Thymus (tissue), 14 donors: ENCODE measurements at places on chromosomes 1 and 21. TPM values are rescaled to one million over a fixed set of nuclear protein-coding genes. Genes with fewer than 3 reads are reported as not detected.

DNA sequence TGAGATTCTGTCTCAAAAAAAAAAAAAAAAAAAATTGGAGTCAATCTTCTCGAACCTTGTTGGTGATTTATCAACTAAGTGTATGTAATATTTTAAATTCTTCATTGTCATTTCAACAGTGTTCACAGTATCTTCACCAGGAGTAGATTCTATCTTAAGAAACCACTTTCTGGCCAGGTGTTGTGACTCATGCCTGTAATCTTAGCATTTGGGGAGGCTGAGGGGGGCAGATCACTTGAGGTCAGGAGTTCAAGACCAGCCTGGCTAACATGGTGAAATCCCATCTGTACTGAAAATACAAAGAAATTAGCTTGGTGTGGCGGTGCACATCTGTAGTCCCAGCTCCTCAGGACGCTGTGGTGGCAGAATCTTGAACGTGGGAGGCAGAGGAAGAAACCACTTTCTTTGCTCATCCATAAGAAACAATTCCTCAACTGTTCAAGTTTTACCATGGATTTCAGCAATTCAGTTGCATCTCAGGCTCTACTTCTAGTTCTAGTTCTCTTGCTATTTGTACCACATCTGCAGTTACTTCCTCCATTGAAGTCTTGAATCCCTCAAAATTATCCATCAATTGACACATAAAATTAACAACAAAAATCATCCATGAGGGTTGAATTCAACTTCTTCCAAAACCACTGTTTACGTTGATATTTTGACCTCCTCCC, 30.4 kb upstream of the EYA3 start:
- H3K4me1 ChIP-seq, result peaks cover 7% of the 10 kb centered on the region
- H3K27ac ChIP-seq, result no peak overlapping the region
- H3K27me3 ChIP-seq, result no peaks in the 10 kb centered on the region
- no peaks in the 10 kb centered on the region for H3K36me3 ChIP-seq
- H3K4me3 ChIP-seq, result no peak overlapping the region

DNA sequence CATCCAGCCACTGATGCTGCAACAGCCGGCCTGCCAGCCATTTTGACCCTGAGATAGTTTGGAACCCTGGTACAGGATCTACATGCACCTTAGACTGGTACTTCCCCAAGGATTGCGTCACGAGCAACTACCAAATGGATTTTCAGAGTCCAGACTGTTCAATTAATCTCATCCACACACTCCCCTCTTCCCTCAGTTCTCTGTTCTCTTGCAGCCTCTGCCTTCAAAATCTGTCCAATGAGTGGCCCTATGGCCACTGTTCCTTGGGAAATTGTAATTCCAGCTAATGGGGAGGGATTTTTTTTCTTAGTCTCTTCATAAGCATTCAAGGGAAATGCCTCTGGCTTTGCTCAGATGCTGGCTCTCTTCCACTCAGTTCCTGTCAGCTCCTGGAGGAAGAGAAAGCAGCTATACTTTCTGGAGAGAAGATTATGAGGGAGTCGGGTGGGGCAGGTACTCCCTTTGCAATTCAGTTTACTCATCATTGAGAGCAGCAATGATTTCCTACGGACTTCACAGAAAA, 19.8 kb upstream of the UAP1 start:
- H3K4me1 ChIP-seq, result no peaks in the 10 kb centered on the region
- no peak overlapping the region for H3K4me3 ChIP-seq
- no peak for DNase-seq
- H3K27me3 ChIP-seq, result no peaks in the 10 kb centered on the region
- H3K36me3 ChIP-seq, result no peaks in the 10 kb centered on the region

DNA sequence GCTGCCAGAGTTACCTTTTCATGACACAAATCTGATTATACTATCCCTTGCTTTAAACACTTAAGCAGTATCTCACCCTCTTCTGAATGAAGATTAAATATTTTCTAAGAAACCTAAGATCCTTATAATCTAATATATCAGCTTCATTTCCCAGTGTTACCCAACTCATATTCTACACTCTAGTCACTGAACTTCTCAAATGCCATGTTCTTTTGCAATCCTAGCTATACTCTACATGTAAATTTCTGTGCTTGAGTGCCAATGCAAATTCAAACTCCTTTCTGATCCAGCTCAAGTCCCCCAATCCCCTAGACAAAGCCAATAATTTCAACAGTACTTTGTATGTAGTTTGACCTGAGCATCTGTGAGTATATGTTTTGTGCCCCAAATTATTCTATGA, 293.9 kb downstream of the SDCCAG8 start:
- no peak for DNase-seq
- H3K27ac ChIP-seq, result no peak overlapping the region
- H3K36me3 ChIP-seq, result no peaks in the 10 kb centered on the region
- no peaks in the 10 kb centered on the region for H3K27me3 ChIP-seq
- no peaks in the 10 kb centered on the region for H3K4me1 ChIP-seq

DNA sequence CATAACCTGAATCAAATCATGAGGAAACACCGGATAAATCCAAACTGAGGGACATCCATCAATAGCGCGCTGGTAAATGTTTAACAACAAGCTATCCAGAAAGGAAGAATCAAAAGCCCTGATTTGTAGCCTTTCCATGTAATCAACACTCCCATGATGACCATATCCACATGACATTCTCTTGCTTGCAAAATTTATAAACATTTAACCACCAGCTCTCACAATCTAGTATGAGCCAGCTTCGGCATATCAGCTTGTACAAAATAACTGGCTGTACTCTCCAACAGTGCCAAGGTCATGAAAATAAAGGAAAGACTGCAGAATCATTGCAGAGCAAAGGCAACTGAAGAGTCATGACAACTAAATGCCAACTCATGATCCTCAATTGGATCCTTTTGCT, 15.7 kb downstream of the HSD11B1 start:
- peaks cover 4% of the 10 kb centered on the region for H3K4me1 ChIP-seq
- H3K27ac ChIP-seq, result no peak overlapping the region
- no peak for DNase-seq
- H3K36me3 ChIP-seq, result no peaks in the 10 kb centered on the region
- H3K4me3 ChIP-seq, result no peak overlapping the region

DNA sequence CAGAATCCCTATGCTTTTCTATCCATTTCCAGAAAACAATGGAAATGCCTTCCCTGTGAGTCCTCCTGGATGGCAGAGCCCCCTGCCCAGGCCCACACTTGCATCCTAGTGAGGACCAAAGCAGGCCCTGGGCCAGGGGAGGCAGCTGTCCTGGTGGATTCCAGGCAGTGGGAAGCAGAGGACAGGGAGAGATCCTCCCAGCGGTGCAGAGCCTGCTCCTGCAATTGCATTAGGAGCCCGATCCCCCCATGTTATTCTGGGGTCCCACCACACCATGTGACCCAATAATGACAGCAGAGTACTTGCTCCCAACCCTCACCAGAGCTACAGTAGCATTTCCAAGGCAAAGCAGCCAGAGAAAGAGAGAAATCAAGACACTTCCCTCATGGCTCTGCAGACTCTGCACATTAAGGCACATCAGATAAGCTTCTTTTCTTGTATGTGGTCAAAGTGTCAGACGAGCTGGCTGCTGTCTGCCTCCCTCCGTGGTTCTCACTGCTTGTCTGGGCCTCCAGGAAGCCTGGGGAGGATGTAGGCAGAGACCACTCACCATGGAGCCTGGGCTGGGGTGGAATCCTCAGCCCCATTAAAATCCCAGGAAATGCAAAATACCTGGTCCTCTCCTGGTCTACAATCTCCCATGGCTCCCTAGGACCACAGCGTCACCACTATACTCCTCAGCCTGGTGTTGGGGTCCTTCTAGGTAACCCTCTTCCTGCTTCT, 54.9 kb upstream of the RUNX3 start:
- H3K27me3 ChIP-seq, result no peaks in the 10 kb centered on the region
- H3K36me3 ChIP-seq, result no peaks in the 10 kb centered on the region
- peaks cover 15% of the 10 kb centered on the region for H3K4me1 ChIP-seq
- H3K27ac ChIP-seq, result no peak overlapping the region

GRCh38 chr1:3788756-3789420, 7.4 kb downstream of the LRRC47 start:
- DNase-seq, result no peak
- H3K27ac ChIP-seq, result no peak overlapping the region
- H3K4me3 ChIP-seq, result no peak overlapping the region
- peaks cover 4% of the 10 kb centered on the region for H3K4me1 ChIP-seq

DNA sequence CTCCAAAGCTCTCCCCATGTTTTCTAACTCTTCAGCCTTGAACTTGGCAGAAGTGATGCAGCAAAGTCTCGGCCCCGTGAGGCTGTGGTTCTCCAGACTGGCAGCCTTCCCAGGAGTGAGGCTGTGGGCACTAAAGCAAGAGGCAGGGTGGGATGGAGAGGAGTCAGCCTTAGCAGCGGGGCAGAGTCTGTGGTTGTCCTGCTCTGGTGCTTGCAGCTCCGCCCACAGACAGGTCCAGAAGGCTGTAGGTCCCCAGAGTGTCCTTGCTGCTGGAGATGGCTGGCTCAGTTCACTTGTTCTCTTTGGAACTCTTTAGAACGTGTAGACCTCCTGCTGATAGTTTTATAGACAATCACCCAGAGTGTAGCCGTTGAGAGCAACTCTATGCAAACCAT, 142.6 kb downstream of the AJAP1 start:
- no peaks in the 10 kb centered on the region for H3K4me1 ChIP-seq
- H3K27me3 ChIP-seq, result no peaks in the 10 kb centered on the region
- DNase-seq, result no peak
- H3K4me3 ChIP-seq, result no peak overlapping the region
- no peaks in the 10 kb centered on the region for H3K36me3 ChIP-seq
- no peak overlapping the region for H3K27ac ChIP-seq

GRCh38 chr1:56137521-56138505, 441.6 kb downstream of the PLPP3 start:
- H3K27ac ChIP-seq, result no peak overlapping the region
- H3K4me1 ChIP-seq, result peaks cover 21% of the 10 kb centered on the region
- no peaks in the 10 kb centered on the region for H3K27me3 ChIP-seq
- H3K4me3 ChIP-seq, result no peak overlapping the region

DNA sequence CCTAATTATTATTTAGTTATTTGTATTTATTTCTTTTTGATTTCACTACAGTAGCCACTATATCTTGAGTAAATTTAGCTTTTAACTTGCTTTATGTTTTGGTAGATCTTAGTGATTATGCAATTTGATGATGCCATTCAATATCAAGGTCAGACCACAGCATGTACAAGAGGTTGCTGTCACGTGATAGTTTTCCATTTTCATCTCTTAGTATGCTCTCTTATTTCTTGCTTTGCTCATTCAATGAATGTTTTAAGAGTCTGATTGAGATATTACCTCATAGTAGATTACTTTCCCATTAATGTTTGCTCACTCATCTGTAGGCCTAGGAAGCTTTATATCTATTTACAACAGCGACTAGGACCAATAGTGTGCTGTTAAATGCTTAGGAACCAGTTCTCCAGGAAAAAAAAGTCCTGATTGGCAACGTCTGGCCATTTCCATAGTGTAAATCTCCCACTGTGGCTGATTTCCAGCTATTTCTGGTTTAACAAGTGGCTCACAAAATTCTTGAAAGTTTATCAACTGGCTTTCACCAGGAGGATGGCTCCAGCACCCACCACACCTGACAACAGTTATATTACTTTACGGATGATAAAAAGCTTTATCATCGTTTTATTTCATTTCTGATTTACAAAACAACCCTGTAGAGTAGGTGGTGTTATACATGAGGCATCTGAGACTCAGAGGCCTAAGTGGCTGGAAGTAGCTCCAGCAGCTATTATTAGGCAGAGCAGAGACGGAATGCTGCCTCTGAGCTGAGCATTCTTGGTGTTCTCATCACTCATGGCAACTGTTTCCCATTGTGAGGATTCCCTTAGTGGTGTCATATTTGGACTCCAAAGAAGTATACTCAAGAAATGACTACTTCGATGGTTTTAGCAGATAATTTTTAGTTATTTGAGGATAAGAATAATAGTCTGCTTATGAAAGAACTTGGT, 235.2 kb downstream of the DISC1 start:
- no peak overlapping the region for H3K4me3 ChIP-seq
- H3K27me3 ChIP-seq, result no peaks in the 10 kb centered on the region
- no peak for DNase-seq
- H3K27ac ChIP-seq, result no peak overlapping the region
- H3K4me1 ChIP-seq, result no peaks in the 10 kb centered on the region

DNA sequence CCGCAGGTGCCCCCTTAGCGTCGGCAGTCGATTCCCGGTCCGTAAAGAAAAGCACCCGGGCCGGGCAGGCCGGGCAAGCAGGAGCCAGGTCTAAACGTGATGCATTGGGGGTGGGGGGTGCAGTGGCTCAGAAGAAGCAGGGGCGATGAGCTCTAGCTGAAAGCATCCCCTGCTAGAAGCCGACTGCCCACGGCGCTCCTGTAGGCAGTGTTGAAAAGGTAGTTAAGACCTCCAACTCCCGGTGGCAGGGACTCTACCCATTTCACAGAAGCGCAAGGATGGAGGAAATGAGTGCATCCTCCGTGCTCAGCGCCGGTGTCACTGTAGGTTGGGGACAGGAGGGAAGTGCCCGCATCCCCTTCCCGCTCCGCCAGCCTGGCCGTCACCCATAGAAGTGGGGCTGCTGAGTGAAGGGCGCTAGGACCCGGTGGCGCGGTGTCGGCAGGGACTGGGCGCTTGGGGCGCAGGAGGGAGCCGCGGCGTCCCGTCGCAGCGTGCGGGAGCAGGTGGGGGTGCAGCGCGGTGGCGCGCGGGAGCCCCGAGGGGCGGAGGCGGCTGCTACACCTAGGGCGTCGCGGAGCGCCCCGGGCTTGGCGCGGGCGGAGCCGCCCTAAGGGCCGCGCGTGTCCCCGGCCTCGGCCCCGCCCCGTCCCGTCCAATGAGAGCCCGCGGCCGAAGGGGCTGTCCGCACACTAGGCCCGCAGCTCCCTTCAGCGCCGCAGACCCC, at the start of gene WNT2B:
Gene WNT2B, plus strand, starts transcription at position 688 of the 727 bp plus-strand sequence. CDS start 298 bp downstream, outside the sequence.
- H3K27me3 ChIP-seq, result peaks cover 98% of the 10 kb centered on the region
- H3K4me1 ChIP-seq, result peaks cover 13% of the 10 kb centered on the region
- peak within 1 kb of the TSS; percentile 30 for H3K4me3 ChIP-seq
- H3K27ac ChIP-seq, result no peak within 1 kb of the TSS

DNA sequence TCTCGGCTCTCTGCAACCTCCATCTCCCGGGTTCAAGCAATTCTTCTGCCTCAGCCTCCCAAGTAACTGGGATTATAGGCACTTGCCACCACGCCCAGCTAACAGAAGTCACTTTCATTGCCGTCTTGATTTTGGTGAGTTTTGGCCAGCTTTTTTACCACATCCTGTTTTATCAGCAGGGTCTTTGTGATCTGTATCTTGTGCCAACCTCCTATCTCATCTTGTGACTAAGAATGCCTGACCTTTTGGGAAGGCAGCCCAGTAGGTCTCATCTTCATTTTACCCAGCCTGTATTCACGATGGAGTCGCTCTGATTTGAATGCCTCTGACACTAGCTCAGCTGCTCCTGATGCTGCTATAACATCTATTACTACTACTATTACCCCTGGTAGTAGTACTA, 46.8 kb upstream of the BARHL2 start:
- DNase-seq, result no peak
- H3K4me3 ChIP-seq, result no peak overlapping the region
- H3K4me1 ChIP-seq, result no peaks in the 10 kb centered on the region
- peaks cover 2% of the 10 kb centered on the region for H3K27me3 ChIP-seq

GRCh38 chr1:181091309-181092040, 3.0 kb downstream of the IER5 start:
- H3K4me3 ChIP-seq, result peak overlapping the region; percentile 80
- no peak overlapping the region for H3K27ac ChIP-seq
- no peak for DNase-seq
- no peaks in the 10 kb centered on the region for H3K36me3 ChIP-seq
- H3K4me1 ChIP-seq, result peaks cover 11% of the 10 kb centered on the region

GRCh38 chr1:45246760-45247159, 40.4 kb upstream of the ZSWIM5 start:
- H3K27ac ChIP-seq, result peak overlapping the region; percentile 20
- no peaks in the 10 kb centered on the region for H3K27me3 ChIP-seq
- no peak overlapping the region for H3K4me3 ChIP-seq

The MEX3A gene
- 1.3 TPM for total RNA-seq

The SPATA21 gene
- total RNA-seq, result not detected
